Epithelial cell of proximal tubule (primary cell): ENCODE measurements at places on chromosomes 6 and 20.

DNA sequence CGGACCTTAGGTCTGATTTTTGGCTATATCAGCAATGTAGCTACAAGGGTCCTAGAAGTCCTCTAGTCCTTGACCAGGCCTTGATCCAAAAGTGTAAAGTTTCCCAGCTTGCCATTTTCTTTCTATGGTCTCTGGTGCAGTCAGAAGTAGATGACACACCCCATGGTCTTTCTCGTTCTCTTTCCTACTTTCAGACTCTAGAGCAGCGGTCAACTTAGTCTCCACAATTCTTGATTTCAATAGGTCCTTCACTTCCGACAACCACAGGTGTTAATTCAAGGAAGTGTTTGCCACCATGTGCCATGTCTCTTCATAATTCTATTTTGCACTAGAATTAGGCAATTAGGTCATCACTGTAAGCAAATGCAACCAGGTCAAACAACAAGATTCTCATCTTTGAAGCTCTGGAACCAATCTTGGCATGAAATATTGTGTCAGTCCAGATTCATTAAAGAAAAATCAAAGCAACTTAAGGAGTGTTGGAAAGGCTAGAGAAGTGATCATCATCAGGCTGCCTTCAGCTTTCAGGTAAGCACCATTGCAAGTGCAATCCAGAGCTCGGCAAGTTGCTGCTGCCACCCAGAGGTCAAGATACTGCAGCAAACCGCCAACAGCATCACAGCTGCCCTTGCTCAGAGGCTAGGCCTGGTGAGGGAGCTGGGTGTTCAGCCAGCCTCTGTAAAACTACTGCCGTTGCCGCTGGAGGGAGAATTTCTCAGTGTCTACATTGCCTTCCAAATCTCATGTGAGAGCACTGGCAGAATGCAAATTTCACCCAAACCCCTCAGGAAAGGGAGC lies 5.6 kb upstream of the SYNE1 start:
- peak; percentile 13 for DNase-seq

DNA sequence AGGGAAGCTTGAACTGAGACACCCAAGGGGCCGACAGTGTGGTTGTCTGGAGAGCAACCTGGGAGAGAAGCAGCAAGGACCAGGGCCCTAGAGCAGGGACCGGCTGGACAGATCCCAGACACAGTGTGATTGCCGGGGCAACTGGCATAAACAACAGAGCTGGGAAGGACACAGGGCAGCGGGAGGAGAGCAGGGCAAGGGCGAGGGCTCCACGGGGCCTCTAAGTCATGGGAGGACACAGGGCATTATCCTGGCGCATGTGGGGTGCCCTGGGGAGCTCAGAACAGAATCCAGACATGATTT lies 31.1 kb upstream of the CCR6 start:
- no peak for DNase-seq

- no peak for DNase-seq
These were observed 862.3 kb upstream of the FLRT3 start for GRCh38 chr20:15199698-15200097.

GRCh38 chr20:12113468-12114371 lies 196.0 kb downstream of the BTBD3 start:
- peak; percentile 22 for DNase-seq

DNA sequence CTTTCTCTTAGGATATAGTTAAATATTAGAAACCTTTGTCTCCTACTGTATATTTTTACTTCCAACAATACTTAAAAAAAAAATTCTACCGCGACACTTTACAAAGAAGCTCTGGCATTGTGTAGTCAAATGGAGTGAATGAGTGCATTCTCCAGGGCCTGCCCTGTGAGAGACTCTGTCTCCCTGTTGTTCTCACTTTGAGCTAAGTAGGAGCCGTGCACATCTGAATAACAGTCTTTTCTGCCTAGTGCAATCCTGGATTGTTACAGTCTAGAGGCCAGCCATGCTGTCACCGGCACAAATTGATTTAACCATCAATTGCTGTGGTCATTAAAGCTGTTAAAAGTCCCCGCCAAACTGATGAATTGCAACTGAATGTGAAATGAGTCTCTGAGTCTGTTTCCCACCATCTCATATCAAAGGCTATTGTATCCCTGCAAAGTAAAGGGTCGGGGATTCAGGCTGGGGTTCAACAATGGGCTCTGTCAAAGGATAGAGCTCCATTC lies 156.0 kb downstream of the RFPL4B start:
- no peak for DNase-seq

- DNase-seq: no peak
These were observed 775.6 kb downstream of the PHF3 start for GRCh38 chr6:64411226-64411625.

DNA sequence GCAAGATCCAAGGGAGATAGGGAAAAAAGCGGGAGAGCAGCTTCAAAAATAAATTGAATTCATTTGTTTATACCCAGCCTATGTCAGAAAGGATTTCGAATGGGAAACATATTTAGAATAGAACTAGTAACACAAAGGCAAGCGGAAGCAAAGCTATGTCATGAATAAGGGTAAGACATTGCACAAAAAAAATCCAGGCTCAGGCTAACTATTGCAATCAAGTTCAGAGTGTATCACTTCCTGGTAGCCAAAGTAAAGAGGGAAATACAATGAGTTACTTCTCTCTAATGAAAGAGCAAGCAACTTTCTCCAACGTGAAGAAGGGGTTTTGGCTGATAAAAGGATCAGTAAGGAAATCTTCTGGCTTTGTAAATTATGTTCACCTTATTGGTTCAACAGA lies 212.8 kb downstream of the ZMYND8 start:
- no peak for DNase-seq

- DNase-seq: no peak
These were observed 2.2 kb downstream of the TAF4 start for GRCh38 chr20:62063315-62063980.

GRCh38 chr6:1325461-1326309 lies 13.8 kb downstream of the FOXQ1 start:
- DNase-seq: no peak

- no peak for DNase-seq
These were observed 28.6 kb downstream of the PMEPA1 start for GRCh38 chr20:57680934-57681914.

- no peak for DNase-seq
These were observed 1.6 kb downstream of the TRIM27 start for GRCh38 chr6:28922004-28922820.

DNA sequence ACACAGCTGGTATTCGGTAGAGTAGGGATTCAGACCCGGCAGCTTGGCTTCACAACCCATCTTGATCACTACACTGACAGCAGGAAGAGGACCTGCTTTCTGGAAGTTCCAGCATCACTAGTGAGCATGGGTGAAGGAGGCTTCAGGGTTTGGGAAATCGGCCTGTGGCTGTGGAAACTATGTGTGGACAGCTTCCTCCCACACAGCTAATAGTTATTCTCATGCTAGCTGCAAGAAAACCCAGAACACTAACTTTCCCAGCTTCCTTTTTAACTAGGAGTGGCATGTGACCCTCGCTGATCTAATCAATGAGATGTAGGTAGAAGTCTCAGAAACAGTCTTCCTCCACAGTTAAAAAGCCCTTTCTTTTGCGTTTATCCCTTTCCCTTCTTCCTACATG lies 36.3 kb upstream of the SIRPA start:
- DNase-seq: no peak

GRCh38 chr6:52077180-52077884 lies 10.1 kb downstream of the PKHD1 start:
- peak; percentile 97 for DNase-seq

DNA sequence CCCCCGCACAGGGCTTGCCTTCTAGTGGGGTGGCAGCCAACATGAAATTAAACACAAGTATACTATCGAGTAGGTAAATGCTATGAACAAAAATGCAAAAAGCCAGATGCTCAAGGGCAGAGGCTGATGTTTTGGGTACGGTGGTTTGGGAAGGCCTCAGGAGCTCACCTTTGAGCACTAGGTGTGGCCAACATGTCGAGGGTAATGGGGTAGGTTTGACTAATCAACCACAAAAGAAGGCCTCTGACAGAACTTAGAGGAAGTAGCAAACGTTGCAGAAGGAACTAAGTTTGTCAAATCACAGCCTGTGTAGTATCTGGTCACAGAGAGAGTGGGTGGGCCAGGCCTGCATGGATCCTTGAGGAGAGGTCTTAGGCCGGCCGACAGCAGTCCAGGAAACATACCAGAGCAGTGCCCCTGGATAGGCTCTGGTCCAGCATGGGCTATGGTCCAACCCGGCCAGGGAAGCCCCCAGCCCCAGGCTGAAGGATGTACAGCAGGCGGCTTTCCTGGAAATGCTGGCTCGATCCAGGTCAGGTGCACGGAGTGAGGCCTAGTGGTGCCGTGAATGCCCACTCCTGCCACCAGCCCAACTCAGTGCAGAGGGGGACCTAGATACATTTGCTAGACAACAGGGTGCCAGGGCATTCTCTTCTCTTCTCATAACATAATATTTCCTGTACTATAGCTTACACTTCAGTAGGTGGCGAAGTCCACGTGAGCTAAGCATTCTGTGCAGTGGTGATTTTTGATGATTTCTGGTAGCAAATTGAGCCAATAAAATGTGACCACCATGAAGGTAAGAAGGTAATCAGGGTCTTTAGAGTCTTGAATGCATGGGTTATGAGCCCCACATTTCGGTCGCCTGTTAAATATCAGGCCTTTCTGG lies 56.3 kb upstream of the CD93 start:
- no peak for DNase-seq

GRCh38 chr6:44665683-44666082 lies 278.2 kb downstream of the CDC5L start:
- no peak for DNase-seq

DNA sequence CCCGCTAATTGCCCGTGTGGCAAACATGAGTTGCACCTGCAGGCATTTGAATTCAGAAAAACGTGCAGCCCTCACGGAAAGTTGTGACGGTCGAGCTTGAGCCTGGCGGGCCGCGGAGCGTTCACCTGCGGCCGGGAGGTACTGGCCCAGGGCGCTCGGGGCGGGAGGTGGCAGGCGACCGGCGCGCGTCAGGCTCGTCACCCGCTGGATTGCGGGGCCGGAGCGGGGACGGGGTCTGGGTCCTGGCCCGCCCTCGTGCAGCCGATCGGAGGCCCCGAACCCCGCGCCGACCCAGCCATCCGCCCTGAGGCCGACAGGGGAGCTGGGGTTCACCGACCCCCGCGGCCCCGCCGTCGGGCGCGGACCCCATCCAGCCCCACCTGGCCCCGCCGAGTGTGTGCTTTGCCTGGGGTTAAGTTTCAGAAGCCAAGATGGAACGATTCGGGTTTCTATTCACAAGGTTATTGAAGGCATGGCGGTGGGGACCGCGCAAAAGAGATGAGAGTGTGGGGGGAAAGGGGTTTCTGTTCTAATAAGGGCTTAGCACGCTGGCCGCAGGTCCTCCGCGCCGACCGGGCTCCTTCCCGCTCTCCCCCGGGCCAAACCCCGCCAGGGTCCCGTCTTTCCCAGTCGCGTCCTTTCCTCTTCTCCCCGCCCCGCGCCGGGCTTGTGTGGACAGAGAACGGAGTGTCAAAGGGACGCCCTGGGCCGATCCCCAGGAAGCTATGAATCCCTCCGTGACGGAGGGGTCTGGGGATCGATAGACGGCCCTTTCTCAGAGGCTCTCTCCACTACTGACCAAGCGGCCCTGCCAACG lies 1.6 kb upstream of the HEY2 start:
- no peak for DNase-seq

DNA sequence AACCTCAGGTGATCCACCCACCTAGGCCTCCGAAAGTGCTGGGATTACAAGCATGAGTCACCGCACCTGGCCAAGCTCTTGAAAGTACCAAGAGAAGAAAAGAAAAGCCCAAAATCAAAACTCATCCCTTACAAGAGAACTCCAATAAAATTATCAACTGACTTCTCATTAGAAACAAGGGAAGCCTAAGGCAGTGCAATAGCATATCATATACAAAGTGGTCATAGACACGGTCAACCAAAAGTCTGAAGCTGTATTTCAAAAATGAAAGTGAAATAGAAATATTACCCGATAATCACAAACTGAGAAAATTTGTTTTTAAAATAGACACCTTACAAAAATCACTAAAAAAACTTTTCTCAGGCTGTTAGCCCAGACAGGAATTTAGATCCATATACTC lies 1321.1 kb upstream of the GJE1 start:
- DNase-seq: no peak

- no peak for DNase-seq
These were observed 39.0 kb upstream of the HBS1L start for GRCh38 chr6:135093578-135093977.

GRCh38 chr20:16609066-16609465 lies 35.8 kb upstream of the KIF16B start:
- no peak for DNase-seq

DNA sequence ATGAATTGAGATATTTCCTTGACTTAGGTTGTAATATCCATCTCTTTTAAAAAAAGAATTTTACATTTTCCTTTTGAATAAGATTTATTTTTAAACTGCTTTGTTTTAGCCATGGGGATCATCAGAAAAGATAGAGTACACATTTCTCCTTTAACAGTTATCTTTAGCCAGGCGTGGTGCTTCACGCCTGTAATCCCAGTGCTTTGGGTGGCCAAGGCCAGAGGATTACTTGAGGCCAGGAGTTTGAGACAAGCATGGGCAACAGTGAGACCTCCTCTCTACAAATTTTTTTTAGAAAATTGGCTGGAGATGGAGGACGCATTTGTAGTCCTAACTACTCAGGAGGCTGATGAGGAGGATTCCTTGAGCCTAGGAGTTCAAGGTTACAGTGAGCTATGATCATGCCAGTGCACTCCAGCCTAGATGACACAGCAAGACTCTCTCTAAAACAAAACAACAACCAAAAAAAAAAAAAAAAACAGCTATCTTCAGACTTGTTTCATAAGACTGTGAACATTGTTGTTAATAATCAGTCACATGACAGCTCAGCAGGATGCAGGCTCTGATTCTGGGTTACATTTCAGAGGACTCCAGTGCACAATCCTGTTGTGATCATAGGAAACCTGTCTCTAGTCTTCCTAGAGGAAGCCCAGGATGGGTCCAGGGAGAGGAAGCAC lies 2.0 kb upstream of the SLC17A3 start:
- DNase-seq: no peak

DNA sequence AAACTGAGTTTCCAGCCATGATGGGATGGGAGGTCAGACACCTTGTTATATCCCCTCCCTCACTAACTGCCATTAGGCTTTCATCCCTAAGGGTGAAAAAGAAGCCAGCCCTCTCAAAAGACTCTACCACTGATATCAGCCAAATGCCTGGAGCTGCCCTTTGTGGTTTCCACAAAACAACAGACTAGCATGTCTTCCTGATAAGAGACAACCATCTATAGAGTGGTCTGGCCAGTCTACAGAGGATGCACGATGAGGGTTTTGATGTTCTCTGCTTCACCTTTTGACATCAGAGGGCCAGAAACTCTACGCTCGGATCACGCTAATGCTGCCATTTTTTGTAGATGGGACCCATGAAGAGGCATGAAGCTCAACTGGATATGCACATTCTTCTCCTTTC lies 61.7 kb upstream of the ARHGAP18 start:
- no peak for DNase-seq

DNA sequence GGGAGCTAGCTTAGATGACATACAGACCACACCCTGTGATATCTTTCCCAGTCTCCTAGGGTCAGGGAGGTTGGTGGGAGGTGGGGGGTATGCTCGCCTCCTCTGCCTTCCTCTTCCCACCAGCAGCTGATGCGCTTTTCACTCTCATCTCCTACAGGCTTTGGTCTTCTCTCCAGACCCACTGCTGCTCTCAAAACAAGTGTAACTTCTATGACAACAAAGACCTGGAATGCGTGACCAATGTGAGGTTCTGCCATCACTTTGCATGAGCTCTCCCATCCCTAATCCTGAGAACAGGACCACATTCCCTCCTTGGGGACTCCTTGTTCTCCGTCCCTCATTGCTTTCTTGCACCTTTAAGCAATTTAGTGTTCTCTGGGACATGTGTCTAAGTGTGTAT lies 2.7 kb downstream of the CTSA start:
- no peak for DNase-seq
